ENCODE measurements at places on chromosomes 11 and 22.

GRCh38 chr22:46542011-46542985, 4.9 kb upstream of the CELSR1 start:
- DNase-seq, result peak; percentile 86

DNA sequence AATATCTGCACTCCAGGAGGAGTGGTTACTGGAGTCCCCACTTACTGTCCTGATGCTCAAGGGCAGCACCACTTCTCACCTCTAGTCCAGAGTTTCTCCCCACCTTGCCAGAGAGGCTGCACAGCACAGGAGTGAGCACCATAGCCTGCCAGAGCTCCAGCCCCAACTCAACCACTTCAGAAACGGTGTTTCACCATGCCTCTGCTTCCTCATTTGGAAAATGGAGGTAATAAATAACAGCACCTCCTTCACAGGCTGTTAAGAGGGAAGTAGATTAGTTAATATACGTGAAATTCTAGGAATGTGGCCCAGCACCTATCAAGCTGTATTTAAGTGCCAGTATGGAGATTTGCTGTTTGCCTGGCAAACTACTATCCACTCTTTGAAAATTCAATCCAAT, 63.0 kb downstream of the GALNT18 start:
- DNase-seq, result no peak

DNA sequence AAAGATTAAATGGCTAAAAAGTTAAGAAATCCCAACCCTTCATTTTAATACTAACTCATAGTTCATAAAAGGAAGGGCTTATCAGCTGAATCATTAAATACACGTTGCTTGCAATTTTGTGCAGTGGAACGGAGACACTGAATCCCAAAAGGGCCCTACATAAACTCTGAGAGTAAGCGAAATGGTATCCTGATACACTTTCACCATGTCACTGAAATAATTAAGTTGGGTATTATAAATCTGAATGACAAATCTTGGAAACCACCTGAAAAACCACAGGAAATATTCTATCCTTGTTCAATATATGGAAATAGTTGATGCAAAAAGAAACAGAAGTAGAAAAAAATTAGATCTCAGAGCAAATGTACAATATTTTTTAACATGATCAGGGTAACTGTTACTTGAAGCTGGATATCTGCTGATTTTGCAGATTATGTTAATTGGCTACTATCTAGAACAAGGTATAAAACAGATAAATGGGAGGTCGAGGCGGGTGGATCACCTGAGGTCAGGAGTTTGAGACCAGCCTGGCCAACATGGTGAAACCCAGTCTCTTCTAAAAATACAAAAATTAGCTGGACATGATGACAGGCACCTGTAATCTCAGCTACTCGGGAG, 55.1 kb downstream of the MAML2 start:
- DNase-seq, result no peak

- no peak for DNase-seq
Observed at GRCh38 chr11:115220911-115221310, 283.3 kb downstream of the CADM1 start.

DNA sequence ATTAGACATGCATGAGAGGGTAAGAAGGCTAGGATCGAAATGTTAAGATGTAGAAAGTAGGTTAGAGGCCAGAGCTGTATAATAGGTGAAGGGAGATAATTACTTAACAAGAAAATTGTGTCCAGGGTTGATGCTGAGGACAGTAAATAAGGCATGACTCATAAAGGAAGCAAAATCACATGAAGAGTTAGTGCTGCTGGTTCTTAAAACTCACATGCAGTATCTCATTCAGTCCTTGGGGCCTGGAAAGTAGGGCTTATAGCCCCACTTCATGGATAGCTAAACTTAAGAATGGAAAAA, 130.2 kb downstream of the NCAM1 start:
- DNase-seq, result no peak

- no peak for DNase-seq
Observed at GRCh38 chr11:74288911-74289310, 22.5 kb downstream of the P4HA3 start.

GRCh38 chr22:17218341-17218740, 894 bp downstream of the ADA2 start:
- DNase-seq, result no peak

DNA sequence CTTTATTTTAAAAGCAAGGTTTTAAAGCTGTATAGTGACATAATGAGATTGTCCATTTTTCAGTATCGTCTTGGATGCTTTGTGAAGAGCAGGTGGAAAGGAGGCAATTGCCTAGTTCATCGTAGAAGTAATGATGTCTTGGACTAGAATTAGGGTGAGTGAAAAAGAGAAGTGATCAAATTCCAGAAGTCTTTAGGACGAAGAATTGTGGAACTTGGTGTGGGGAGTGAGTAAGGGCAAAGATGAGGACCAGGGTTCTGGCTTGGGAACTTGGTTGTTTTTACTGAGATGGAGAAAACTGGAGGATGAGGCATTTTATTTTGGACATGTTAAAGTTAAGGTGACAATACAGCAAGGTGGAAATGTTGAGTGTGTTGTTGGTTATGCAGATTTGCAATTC, 1.2 kb downstream of the ILK start:
- DNase-seq, result peak; percentile 32

GRCh38 chr11:91731051-91731450, 493.6 kb upstream of the FAT3 start:
- DNase-seq, result no peak

DNA sequence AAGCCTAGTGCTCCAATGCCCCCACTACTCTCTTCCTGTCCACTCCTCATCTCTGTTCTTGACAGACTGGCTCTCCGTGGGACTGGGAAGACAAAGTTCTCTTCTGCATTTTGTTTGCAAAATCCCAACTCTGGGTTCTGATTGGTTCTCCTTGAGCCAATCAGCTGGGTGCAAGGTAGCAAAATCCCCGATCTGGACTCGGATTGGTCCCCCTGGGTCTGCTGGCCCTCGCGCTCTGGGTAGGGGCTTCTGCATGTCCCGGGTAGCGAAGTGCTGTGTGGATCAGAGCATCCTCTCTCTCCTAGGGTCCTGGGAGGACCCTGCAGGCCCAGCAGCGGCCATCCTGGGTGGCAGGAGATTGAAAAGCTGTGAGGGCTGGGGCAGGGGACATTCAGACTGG, 22.3 kb upstream of the A4GALT start:
- DNase-seq, result no peak

DNA sequence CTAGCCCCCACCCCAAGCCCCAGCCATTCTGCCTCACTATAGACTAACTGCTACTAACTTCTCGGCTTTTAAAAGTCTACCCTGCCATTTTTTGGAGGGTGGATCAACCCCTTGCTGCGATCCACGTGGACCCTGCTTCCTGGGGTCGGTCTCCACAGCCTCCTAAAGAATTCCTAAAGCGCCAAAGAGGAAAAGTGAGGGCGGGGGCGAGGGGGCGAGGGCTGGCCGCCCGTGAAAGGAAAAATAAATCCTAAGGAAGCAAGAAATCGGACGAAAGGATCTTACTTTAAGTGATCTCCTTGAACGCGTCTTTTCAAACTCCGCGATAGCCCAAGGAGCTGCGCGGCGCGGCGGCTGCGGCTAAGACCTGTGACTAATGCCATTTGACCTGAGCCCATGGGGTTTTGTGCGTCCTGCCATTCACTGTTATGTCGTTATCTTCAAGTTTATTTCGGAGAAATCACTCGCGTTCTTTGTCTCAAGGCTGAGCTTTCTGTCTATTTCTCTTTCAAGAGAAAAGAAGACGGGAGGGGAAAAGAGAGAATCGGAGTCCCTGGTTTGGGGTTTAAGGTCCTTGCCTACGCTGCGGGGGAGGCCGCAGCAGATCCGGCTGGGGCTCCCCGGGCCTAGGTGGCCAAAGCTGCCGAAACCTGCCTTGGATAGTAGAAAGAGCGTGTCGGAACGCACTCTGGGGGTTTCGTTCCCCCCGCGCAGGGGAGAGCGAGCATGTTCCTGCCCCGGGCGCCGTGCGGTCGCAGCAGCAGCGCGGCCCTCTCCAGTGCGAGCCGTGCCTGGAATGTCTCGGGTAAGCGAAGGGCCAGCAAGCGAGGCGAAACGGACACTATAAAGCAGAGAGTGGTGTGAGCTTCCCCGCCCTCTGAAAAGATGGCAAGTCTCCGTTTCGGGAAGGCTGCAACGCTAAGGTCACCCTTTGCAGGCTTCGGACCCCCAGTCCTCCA, 2.8 kb upstream of the DBX1 start:
- DNase-seq, result no peak

- no peak for DNase-seq
Observed at GRCh38 chr22:20414450-20414849, 20.5 kb downstream of the ZNF74 start.

DNA sequence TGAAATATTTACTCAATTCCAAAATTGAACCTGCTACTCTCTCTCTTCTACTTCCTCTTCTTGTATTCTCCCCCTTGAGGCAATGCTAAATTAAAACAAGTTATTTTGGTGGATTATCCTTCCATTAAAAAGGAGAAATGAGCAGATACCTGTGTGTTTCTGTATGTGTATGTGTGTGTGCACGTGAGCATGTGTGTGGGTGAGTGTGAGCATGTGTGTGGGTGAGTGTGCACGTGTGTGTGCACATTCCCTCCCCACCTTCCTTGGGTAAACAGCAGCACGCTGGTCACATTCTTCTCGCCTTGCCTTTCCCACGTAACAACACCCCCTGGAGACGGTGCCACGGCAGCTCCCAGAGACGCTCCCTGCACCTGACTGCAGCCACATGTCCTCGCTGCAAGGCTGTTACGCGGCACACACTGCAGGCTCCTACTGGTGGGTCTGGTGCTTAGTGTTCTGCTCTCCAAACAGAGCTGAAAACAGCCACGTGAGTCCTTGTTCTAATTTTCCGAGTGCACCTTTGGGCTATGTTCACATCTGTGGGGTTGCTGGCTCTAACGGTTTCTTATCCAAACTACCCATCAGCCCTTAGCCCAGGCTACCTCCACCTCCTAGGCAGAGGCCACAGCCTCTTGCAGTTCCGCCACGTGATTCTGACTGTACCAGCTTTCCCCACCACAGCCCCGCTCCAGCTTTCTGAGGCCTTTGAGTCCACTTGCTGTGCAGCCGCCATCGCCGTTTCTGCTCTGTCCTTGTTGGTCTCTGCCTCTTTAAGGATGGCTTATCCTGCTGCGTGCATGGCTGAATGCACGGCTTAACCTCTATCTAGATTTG, 123.4 kb downstream of the CTTN start:
- no peak for DNase-seq

DNA sequence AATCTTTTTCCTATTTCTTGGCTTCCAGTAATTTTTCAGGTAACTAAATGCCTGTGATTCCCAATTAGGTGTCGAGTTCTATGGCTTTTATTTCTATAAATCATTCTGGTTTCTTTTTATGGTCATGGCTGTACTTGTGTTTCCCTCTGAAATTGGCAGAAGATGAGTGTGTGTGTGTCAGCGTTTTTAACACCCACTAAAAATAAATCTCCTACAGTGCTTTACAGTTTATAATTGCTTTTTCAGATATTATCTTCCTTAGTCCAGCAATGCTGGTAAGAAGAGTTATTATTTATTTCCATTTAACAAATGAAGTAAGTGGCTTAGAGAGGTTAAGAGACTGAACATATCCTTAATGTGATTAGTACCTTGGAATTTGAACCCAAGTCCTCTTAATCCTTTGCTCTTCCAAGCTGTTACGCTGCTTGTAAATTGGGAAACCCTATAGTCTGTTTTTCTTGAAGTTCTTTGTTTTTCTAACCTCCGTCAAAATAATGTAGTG, 125.2 kb downstream of the TEAD1 start:
- no peak for DNase-seq

GRCh38 chr22:38153821-38154562, 27.6 kb downstream of the PLA2G6 start:
- DNase-seq, result no peak

- no peak for DNase-seq
Observed at GRCh38 chr22:40157330-40157945, 20.3 kb upstream of the TNRC6B start.

DNA sequence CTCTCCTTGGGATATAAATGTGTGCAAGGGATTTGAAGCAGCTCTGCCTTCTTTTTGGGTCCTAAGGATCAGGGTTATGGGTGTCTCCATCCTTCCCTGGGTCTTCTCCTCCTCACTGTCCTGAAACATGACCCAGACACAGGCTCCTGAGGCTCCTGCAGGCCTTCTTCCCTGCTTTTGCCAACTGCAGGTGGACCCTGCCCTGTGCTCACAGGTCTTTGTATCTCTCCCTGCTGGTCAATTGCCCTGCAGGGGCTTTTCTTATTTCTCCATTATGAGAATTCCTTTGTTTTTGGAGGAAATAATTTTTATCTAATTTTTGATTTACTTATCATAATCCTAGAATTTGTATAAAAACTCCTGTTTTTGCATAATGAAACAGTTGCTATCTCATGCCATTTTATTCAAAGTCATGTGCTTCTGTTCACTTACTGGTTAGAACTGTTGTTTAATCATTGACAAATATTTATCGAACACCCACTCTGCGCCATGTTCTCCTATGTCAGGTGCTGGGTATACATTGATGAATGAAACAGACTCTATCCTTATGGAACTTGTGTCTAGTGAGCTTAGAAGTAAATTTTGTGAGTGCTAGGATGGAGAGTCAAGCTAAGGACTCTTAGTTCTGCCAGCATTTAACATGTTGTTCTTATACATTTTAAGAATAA, 89.7 kb upstream of the TOP3B start:
- no peak for DNase-seq

- DNase-seq, result peak; percentile 64
Observed at GRCh38 chr11:126332221-126332711, 23.2 kb upstream of the ST3GAL4 start.

DNA sequence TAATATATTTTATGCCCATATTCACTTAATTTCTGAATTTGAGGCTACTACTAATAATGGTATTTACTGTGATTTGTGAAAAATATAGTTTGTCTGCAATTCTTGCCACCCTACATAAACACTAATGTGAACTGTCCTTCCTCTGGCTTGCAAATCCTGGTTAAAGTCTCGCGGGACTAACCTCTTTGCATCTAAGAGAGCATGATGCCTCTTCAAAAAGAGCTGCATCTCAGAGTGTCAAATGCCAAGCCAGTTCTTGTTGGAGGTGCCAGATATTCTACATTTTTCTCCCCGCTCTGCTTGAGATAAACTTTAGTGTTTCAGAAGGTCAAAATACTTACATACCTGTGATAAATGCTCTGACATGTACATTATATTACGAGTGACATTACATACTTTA, 2.1 kb downstream of the ARHGAP42 start:
- DNase-seq, result no peak

GRCh38 chr11:2156416-2157182, 4.4 kb downstream of the INS start:
- peak; percentile 87 for DNase-seq

DNA sequence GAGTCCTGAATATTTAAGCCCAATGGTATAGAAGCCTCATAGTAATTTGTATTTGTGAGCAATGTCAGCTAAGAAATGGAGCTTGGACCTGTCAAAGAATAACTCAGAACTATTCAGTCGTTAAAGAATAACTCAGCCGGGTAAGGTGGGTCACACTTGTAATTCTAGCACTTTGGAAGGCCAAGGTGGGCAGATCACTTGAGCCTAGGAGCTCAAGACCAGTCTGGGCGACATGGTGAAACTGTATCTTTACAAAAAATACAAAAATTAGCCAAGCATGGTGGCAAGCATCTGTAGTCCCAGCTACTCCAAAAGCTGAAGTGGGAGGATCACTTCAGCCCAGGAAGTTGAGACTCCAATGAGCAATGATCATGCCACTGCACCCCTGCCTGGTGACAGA, 1526.5 kb downstream of the LRRC4C start:
- DNase-seq, result no peak

GRCh38 chr11:107473792-107474191, 16.2 kb upstream of the CWF19L2 start:
- no peak for DNase-seq
